Right ventricle myocardium inferior (tissue), 1 donor: ENCODE measurements at places on chromosomes 6 and 20.

GRCh38 chr20:57262784-57263609 lies 3.4 kb downstream of the BMP7 start:
- no peak for DNase-seq

DNA sequence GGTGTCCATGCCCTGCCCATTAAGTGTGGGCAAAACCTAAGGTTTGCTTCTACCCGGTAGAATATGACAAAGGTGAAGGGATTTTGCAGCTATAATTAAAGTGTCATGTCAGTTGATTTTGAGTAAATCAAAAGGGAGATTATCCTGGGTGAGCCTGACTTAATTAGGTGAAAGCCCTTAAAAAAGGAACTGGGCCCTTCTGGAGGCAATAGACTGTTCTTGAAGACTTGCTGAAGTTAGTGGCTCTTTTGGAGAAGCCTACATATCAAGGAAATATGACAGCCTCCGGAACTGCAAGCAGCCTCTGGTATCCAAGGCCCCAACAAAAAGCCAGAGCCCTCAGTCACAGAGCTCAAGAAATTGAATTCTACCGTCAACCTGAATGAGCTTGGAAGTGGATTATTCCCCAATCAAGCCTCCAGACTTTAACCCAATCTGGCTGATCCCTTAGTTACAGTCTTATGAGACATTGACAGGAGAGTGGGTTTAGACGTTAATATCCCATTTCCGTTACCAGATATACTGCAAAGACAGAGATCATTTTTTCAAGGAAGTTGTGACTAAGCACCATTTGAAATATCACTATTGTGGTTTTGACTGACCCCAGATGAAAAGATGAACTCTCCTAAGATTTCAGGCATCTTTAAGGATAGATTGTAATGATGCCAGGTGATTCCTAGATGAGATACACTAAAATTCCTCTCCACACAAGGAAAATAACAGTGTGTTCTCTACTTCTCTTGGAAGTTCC lies 303.4 kb downstream of the PLCB1 start:
- no peak for DNase-seq

DNA sequence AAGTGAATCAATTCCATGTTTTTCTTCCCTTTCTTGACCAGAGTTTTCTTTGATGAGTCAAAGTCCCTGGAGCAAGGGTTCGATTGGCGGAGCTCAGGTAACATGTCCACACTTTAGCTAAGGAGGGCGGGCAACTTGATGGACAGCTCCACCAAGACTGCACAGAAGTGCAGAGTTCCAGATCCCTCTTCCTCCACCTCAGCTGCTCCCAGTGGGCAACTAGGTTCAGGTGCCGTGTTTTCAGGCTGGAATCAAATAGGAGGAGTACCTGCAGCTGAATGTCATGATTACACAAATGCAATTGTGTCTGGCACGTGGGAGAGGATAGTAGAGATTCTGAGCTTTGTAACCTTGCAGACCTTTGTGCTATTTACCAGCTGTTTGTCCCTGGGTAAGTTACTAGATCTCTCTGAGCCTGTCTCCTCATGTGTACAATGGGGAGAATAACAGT lies 1.9 kb upstream of the ELMO2 start:
- no peak for DNase-seq

DNA sequence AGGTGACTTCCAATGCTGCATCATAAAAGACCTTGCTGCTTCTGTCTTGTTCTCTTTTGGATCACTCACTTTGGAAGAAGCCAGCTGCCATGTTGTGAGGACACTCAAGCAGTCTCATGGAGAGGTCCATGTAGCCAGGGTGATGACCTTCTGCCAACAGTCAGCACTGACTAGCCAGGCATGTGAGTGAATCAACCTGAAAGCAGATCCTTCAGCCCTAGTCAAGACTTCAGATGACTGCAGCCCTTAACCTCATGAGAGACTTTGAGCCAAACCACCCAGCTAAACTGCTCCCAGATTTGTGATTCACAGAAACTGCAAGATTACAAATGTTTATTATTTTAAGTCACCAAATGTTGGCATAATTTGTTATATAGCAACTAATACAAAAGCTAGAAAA lies 86.0 kb upstream of the IYD start:
- no peak for DNase-seq
